ENCODE measurements at places on chromosomes 16 and 17.
A peak's percentile ranks its signal among the peaks of the same experiment; 100 is the strongest.

DNA sequence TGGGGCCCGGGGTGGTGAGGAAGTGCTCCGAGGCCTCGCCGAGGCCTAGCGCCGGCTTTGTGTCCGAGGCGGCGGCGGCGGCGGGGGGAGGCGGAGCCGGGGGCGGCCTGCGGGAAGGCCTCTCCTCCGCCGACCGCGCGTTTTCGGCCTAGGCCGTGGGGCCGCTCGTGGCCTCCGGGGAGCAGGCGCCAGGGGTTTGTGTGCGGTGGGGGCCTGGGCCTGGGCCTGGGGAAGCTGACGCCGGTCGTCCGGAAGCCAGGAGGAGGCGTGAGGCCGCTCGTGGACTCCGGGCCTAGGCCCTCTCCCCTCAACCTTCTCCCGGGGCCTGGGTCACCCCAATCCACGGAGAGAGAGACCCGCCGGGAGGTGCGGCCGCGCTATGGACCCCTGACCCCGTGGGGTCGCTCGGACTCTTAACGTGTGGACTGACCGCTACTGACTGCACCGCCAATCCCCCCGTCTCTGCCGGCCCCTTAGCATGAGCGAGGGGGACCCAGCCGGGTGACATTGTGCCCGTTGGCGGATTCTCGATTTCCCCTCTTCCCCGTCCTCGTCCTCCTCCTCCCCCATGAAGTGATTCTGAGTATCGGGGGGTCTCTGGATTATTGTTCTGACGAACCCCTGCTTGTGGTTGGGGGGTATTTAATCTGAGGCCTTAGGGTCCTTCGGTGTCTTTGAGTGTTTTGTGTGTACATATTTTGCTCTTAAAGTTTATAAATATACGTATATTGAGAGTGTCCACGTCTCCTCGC lies 660 bp downstream of the RBBP6 start:
- no peak for DNase-seq

GRCh38 chr16:11389631-11390565 lies 44.6 kb downstream of the RMI2 start:
- no peak for DNase-seq

DNA sequence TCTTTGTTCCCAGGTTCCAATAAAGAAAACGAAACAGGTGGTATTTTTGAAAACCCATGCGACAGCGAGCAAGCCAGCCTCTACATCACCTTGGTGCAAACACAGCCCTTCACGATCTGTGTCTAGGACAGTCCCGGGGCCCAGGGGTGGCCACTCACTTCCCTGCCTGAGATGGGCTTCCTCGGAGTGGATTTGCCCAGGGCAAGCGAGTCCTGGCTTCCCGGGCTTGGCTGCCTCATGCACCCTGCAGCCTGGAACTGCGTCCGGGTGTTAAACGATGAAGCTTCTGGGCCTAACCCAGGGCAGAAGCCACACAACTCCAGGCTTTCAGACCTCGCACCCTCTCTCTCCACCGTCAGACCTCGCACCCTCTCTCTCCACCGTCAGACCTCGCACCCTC lies 66.0 kb downstream of the RPH3AL start:
- no peak for DNase-seq

- DNase-seq: peak; percentile 47
Observed at GRCh38 chr17:73387746-73388577, 76.2 kb upstream of the CDC42EP4 start.

- no peak for DNase-seq
Observed at GRCh38 chr17:16328997-16329396, 24.3 kb downstream of the CENPV start.

DNA sequence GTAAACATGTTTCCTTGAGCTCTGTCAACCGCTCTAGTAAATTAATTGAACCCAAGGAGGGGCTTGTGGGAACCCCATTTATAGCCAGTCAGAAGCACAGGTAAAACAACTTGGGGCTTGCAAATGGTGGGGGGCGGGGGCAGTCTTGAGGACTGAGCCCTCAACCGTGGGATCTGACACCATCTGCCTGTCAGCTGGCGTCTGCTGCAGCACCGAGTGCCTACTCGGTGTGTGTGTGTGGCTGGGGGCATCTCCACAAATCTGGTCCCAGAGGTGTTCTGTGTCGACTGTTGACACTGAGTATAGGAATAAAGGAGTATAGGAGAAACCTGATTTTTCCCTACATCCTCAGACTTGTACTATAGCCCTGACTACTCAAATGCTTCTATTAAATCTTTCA lies 20.6 kb downstream of the CREBBP start:
- no peak for DNase-seq
